ENCODE measurements at places on chromosomes 2 and 18.
A peak's percentile ranks its signal among the peaks of the same experiment; 100 is the strongest.

- no peak for DNase-seq
Observed at GRCh38 chr2:147375073-147375472, 469.8 kb upstream of the ACVR2A start.

DNA sequence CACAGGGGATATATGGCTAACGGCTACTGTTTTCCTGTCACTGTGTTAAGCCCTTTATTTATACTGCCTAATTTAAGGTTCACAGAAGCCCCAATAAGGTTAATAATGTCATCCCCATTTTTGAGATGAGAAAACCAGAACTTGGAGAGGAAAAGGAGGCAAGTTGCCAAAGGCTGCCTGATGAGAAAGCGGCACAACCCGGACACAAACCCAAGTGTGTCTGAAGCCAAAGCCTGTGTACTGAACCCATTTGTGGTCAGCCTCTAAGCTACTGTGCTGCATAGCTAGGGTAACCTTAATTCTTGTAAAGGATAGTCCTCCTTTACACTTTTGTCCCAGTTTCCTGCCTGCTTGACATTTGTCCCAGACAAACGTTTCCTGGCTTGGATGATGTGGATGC, 954.7 kb upstream of the FANCL start:
- DNase-seq, result no peak

- DNase-seq, result peak; percentile 71
Observed at GRCh38 chr2:28359222-28360057, 33.2 kb upstream of the FOSL2 start.

GRCh38 chr2:29223851-29224692, 108.9 kb downstream of the CLIP4 start:
- DNase-seq, result no peak

DNA sequence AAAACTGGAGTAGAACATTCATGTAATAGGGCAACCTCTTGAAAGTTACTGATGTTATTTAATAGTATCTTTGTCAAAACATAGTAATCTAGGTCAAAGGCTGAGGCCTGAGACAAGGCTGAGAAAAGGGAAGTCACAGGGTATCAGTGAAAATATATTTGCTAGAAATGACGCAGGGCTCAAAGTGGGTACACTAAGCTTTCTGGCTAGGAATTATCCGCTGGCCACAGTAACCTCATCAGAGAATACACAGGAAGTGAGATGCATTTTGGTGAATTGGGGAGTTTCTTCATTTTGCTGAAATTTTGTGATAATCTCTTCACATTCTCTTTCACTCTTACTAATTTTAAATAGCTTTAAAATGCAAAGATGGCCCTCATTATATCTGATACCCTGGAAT, 206.8 kb downstream of the OTX1 start:
- no peak for DNase-seq

DNA sequence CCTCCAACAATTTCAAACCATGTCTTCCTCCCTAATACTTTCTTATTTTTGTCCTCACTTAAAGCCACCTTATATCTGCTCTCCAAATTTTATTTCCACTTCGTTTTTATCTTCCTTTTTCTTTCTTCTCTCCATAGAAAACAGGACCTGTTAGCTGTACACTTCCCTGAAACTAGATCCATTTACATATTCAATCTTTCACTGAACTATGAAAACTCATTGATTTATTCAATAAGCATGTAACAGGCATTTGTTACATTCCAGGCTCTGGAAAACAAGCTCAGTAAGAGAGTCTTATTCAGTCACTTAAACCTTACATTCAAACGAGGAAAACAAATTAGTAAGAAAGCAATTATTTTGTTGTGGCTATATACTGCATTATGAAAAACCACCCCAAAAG, 1225.3 kb downstream of the SUCLG1 start:
- no peak for DNase-seq

GRCh38 chr2:86366651-86367498, 29.4 kb upstream of the REEP1 start:
- DNase-seq, result no peak

GRCh38 chr2:120374821-120375220, 28.9 kb downstream of the INHBB start:
- DNase-seq, result no peak

- DNase-seq, result no peak
Observed at GRCh38 chr18:48367557-48367956, 41.6 kb downstream of the ZBTB7C start.

DNA sequence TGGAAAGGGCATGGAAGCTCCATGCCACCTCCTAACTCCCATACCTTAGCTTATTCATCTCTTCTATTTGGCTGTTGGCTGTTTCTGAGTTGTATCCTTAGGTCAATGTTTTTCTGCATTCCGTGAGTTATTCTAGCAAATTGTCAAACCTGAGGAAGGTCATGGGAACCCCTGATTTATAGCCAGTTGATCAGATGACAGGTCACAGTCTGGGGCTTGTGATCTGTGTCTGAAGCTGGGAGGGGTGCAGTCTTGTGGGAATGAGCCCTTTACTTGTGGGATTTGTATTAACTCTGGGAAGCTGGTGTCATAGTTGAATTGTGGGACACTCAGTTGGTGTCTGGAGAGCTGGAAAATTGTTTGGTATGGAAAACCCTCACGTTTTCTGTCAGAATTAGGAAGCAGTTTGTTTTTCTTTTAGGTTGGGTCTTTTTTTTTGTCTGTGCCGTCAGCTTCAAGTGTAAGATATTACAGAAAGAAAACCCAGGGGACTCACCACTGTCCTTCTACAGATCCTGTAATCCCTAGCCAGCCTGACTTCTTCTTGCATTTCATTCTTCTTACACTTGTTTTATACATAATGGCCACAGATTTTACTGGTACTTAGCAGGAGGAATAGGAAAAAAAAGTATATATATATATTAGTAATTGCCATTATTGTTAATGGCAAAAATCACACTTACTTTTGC, 137.9 kb downstream of the LRRTM1 start:
- DNase-seq, result no peak

GRCh38 chr18:33161131-33161530, 279.4 kb downstream of the CCDC178 start:
- no peak for DNase-seq

- DNase-seq, result no peak
Observed at GRCh38 chr2:131120815-131121317, 15.7 kb downstream of the PLEKHB2 start.

GRCh38 chr2:177052471-177052870, 160.1 kb upstream of the HNRNPA3 start:
- DNase-seq, result no peak

Data from activated T-cell treated with anti-CD3 and anti-CD28 coated beads for 24 hours (primary cell).